ENCODE measurements at places on chromosomes 7 and 10.

DNA sequence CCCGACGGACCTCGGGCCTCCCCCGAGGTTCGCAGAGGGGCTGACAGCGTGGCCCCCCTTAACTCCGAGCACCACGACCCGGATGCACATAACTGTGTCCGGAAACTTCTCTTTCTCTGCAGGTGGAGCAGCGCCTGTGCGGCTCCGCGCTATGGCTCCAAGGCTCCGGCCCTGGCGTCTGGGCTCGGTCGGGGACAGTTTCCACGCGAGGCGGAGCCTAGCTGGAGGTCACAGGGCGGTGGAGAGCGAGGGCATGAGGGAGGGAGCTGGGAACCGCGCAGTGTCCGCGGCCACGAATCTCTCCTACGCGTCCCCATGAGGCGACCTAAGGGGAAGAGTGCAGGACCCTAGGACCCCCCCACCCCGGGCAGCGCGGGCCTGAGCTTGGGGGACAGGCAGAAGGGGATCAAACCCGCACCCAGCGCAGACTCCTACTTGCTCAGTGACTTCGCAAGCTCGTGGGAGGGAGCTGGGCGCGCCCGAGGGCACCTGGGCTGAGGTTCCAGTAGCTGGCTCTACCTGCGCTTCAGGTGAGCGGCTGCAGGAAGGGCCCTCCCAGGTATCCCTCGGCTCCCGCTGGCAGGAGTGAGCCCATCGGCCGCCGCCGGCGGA, 8.6 kb upstream of the MNX1 start:
- no peak for DNase-seq

DNA sequence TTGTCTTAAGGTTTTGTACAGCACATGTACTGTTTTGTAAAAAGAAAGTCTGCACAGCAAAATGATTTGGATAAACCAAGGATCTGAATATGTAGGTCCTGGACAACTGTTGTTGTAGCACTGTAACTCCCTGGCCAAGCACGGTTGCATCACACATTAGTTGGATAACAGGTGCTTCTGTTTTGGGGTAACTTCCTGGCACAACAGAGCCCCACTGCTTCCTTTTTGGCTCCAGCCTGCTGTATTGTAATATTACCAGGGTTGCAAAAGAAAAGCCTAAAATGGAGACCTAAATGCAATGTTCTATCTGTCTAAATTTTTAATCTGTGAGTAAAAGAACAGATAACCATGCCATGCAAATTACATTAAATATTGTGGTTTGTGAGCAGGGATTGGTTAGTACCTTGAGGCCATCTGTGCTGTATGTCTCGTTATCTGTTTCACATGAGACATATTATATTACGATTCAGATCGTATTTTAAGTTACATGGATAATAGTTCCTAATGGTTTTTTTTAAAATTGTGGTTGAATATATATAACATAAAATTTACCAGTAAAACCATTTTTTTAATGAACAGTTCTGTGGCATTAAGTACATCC, 27.5 kb upstream of the WAC start:
- no peak for DNase-seq

- peak; percentile 58 for DNase-seq
Observed at GRCh38 chr7:91850455-91850854, 30.0 kb downstream of the MTERF1 start.

GRCh38 chr7:151544183-151544582, 24.5 kb upstream of the RHEB start:
- DNase-seq: no peak

DNA sequence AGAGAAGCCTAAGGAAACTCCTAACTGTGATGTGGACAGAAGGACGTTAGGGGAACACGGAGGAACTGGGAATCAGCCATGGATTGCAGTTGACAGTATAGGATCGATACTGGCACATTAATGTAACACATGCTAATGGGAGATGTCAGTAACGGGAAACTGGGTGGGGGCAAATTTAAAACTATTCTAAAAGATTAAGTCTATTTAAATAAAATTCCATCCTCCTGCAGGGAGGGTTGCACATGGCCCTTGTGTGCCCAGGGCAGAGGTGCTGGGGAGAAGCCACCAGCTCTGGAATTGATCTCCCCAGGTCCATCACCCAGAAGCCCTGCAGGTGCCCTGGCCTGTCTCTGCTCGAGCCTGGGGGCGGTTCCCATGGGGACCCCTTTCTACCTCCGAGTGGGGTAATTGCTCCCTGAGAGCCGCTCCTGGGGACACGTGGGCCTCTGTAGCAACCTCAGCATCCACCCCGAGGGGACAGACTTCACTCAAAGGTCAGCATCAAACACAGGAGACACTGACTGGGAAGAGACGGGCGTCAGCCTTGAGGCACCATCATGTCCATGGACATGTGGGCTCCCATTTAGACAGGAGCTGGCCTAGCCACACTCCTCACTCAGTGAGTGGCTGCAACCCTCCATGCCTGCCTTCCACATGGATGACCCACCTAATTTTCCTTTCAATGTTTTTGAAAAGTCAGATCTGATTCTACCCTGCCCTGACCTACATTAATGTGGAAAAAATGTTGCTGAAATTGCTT, 21.1 kb downstream of the SCART1 start:
- no peak for DNase-seq

DNA sequence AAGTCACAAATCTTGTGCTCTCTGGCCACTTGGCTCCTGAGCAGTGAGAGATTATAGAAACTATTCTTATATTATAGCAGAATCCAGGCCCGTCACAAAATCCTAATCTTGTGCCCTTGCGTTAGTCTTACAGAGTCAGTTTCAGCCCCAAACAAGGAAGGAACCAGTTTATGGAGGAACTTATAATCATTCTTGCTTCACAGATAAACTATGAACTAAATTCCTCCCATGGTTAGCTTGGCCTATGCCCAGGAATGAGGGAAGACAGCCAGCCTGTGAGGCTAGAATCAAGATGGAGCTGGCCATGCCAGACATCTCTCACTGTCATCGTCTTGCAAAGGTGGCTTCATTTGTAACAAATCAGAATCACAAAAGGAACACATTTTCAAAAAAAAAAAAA, 199.7 kb upstream of the PITRM1 start:
- peak; percentile 25 for DNase-seq

DNA sequence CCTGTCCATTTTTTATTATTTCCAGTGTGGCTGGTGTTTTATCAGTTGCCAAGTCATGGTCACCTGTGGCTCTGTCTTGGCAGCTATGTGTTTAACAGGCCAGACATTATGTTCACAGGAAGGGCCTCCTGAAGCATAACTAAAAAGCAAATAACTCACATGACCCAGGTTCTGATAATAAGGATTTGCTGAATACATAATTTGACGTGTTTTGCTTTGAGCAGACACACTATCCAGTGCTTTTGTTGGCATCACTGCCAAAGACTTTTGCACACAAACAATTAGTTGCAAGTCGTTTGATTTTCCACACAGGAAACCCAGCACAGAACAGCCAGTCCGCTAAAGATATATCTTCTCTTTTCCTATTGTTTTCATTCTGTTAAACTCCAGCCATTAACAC, 173.6 kb downstream of the ARL4A start:
- peak; percentile 56 for DNase-seq

- peak; percentile 44 for DNase-seq
Observed at GRCh38 chr10:102408728-102409603, 9.6 kb downstream of the PSD start.

- no peak for DNase-seq
Observed at GRCh38 chr7:73373741-73374140, 45.8 kb downstream of the FKBP6 start.

- DNase-seq: no peak
Observed at GRCh38 chr10:85547460-85548023, 819.1 kb downstream of the GRID1 start.

- DNase-seq: no peak
Observed at GRCh38 chr10:69176823-69177222, 3.2 kb upstream of the SUPV3L1 start.

GRCh38 chr10:75651417-75651816, 220.0 kb downstream of the LRMDA start:
- DNase-seq: peak; percentile 34

GRCh38 chr10:12262278-12262981, 66.4 kb downstream of the CDC123 start:
- DNase-seq: no peak

- no peak for DNase-seq
Observed at GRCh38 chr7:104656467-104656866, 328.1 kb downstream of the LHFPL3 start.

DNA sequence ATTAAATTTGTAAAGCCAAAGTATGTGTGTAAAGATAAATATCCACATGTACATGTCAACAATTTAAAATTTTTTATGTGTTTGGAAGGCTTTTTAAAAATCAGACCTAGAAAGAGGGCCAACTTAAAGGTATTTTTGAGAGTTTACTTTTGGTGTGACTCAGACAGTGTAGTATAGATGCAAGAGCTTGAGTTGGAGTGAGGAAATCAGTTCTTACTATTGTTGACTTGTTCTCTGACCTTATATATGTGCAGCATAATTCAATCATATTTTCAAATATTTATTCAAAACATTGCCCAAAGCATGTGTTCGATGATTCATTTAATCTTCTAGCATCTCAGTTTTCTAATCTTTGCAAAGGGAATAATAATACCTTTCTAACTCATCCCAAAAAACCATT, 243.7 kb upstream of the PRKCQ start:
- no peak for DNase-seq

GRCh38 chr7:94348142-94348541, 46.6 kb upstream of the COL1A2 start:
- DNase-seq: peak; percentile 81

DNA sequence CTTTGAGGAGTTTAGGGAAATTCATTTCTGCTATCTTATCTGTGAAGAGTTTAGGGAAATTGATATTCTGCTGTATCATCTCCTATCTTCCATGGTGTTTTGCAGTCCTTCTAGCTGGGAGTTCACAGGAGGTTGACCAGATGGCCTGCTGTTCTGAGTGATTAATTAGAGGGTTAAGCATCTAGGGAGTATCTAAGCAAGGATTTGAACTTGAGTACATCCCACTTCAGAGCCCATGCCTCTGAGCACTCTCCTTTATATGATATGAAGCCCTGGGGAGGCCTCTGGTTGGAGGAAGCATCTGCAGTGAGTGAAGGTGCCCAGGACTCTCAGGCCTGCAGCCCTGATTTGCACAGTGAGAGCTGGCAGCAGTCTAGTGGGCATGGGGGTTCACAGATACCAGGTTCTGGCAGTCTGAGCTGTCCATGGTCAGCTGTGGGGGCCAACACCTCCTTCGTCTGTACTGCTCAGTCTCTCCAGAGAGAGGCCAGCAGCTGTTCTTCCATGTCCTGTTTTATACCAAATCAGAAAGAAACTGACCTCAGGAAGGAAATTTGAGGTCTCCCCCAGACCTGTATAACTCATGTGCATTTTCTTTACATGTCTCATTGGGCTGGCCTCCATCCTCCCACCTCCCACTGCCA, 156.9 kb downstream of the PLCE1 start:
- DNase-seq: no peak

DNA sequence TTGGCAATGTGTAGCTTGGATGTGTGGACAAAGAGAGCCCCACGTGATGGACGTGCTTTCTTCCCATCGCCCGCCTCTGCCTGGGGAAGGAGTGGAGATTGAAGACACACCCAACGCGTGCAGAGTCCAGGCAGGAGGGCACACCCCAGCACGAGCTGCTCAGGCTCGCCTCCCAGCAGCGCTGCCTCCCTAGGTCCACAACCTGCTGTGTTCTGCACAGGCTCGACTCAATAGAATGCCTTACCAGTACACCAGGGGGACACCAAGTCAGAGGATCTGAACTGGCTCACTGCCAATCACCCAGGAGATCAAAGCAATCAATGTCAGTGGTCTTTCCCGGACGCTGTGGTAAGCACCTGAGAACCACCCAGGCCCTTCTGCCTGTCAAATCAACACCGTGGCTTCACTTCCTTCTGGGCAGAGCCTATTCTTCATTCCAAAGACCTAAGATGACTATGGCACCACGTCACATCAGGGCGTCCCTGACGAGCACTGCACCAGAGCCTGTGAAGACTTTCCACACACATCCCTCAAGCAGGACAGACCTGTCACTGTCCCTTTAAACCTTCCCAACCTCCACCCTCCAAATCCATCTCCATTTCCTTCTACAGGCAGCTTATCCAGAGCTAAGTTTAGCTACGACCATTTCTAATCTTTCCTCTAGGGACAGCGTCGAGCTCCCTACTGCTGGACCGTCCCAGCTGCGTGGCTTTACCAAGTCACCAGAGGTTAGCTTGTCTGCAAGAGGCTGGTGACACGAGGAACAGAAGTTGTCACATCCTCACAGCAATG, 72.3 kb downstream of the AMZ1 start:
- DNase-seq: peak; percentile 52

- DNase-seq: no peak
Observed at GRCh38 chr10:34814223-34814912, 728 bp downstream of the PARD3 start.

All from choroid plexus epithelial cell (primary cell).